CD4-positive, alpha-beta T cell treated with Interleukin-6 for 4 hours (primary cell): ENCODE measurements at places on chromosomes 3 and 15.

GRCh38 chr3:53702776-53703530 lies 143.3 kb downstream of the CHDH start:
- DNase-seq = no peak

- DNase-seq = no peak
Measured at GRCh38 chr15:73231661-73232419, 136.9 kb downstream of the HCN4 start.

- DNase-seq = no peak
Measured at GRCh38 chr3:150985711-150986110, 13.2 kb upstream of the CLRN1 start.

DNA sequence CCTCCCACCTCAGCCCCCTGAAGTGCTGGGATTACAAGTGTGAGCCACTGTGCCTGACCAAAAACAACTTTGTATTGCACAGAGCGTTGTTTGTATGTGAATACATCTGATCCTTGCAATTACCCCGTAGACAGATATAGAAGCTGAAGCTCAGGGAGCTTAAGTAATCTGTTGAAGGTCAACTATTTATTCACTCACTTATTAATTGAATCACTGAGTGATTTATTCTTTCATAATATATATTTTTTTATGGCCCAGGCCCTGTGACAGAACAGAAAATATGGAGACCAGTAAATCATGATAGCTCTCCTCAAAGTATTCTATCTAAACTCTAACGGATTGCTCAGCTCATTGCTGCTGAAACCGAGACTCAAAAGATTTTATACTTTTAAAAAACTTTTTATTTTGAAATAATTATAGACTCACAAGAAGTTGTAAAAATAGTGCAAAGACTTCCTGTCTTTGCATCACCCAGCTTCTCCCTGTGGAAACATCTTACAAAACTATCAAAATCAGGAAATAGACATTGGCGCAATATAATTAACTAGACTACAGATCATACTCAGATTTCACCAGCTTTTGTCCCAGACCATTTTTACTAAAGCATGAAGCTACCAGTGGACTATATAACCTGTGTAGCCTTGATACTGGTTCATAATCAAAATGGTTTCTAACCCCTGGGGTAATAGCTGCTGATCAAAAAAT lies 466.1 kb downstream of the PDCD6IP start:
- DNase-seq = no peak

DNA sequence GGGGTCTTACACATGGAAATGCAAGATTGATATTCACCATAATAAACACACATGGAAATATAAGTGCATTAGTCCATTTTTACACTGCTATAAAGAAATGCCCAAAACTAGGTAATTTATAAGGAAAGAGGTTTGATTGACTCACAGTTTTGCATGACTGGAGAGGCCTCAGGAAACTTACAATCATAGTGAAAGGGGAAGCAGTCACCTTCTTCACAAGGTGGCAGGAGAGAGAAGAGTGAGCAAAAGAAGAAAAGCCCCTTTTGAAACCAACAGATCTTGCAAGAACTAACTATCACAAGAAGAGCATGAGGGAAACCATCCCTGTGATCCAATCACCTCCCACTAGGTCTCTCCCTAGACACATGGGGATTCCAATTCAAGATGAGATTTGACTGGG lies 111.7 kb upstream of the TP63 start:
- DNase-seq = no peak

DNA sequence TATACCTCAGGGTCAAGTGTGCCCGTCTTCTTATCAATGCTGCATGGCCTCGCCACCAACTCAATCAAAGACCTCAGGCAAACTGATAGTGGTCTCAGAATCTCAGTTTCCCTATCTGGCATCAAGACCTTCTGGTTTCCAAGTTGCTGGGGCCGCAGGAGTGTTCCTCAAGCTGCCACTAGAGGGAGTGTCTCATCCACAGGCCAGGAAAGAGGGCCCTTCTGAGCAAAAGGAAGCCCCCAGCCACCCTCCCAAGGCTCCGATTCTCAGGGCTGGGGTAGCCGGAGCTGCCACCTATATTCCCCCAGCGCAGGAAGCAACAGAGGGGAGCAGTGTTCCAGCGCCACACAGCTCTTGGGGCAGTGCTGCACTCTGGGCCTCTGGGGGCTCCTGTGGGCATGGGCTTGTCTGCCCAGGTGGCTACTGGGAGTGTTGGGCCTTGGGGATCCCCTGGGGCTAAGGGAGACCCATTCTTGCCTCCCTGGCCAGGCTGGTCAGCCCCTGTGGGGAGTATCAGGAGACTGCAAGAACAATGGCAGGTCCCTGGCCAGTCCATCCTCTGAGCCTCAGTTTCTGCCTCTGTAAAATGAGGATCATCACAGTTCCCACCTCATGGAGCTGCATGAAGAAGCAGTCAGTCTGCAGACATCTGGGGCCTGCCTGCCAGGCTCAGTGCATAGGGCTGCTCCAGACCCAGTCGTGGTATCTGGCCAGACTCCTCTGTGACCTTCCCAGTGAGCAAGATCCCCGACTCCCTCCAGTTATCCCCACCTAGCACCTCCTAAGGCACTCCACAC lies 23.4 kb upstream of the SEC13 start:
- DNase-seq = peak; percentile 63

GRCh38 chr15:70923311-70924080 lies 30.9 kb downstream of the LRRC49 start:
- DNase-seq = no peak

GRCh38 chr15:78752492-78753358 lies 58.5 kb downstream of the ADAMTS7 start:
- no peak for DNase-seq

GRCh38 chr3:93931597-93932229 lies 42.0 kb downstream of the PROS1 start:
- no peak for DNase-seq

DNA sequence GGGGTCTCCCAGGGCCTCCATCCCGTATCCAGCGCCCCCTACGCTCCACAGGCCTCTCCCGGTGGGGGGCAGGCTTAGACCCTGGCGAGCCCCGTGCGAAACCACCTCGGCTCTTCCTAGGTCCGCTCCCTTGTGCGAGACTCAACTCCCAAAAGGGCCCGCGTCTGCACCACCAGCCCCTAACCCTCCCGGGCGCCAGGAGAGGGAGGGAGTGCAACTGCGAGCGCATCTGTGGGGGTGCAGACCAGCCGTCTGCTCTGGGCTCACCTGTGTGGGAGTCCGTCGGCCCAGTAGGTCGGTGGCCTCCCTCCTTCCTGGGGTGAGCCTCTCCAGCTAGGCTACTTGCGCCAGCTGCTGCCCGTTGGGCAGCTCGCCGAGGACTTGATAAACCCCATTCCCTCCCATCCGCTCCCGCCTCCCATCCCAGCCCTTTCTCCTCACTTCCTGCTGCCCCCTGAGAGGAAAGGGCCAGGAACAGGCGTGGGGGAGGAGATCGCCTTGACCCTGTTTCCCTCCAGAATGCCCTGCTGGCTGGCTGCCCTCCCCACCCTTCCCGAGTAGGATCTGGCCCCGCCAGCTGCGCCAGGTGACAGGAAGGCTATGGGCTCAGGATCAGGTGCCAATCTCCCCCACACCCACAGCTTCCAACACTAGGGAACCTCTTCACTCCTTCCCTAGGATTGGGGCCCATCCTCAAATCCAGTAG lies at the start of gene HYAL2:
TSS of gene HYAL2 (minus strand) at position 360 of the 706 bp plus-strand sequence. CDS start 2,256 bp downstream, outside the sequence.
- DNase-seq = no peak

GRCh38 chr15:39031596-39031995 lies 467.0 kb upstream of the RASGRP1 start:
- DNase-seq = no peak

GRCh38 chr15:36999778-37000177 lies 100.6 kb downstream of the MEIS2 start:
- DNase-seq = no peak

- DNase-seq = no peak
Measured at GRCh38 chr3:33881156-33882064, 83.0 kb downstream of the PDCD6IP start.

DNA sequence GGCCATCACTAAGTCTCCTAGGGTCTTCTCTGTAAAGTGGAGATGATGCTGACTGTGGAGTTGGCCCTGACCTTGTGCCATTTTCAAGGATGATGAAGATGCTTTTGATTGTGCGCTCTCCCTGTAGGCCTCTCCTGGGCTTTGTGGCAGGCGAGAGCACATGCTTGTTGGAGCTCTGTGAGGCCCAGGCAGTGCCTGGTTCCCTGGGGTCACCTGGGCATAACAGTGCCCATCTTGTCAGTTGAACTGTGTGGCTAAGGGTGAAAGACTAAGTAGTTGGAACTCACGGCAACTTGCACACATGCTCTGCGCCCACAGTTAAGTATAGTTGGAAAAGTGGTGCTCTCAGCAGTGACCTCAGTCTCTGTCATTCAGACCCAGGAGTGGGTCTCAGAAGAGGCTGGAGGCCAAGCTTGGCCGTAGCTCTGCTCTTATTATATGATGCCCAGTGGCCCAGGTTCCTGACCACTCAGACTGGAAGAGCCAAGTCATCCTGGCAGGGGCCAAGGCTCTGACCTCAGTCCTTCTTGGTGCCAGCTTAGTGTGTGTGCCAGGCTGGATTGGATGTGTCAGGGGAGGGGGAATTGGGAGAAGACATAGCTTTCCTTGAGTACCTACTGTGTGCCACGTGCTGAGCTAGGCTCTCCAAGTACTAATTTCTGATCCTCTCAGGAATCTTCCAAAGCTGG lies 154.6 kb downstream of the EEFSEC start:
- DNase-seq = no peak

DNA sequence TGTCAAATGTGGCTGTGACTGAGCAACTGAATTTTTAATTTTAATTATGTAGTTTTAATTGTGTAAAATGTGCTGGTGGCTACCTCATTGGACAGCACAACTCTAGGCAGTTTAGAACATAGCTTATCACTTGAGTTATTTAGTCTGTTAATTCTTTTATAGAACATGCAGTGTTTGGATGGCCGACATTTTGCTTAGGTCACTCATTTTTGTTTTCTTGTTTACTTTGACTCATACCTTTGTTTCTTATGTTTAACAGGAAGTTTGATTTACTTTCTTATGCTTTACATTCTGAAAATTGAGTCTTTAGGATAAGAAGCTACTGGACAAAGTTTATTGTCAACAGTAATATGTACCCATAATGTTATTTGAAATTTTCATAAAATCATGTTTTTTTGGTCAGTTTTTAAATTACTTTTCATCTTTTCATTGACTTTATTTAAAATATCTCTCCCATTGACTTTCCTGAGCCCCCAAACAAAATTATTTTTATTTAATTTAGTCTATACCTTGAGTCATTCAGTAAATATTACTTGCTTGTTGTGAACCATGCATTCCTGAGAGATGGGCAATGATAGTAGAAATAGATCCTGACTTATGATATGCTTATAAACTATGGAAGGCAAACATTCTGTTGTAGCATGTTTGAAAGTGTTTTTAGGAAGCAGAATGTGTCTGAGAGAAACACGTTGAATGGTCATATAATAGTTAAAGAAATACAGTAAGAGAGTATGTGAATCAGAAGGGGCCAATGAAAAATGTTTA lies 60.6 kb downstream of the TCF12 start:
- no peak for DNase-seq

- DNase-seq = no peak
Measured at GRCh38 chr3:88443066-88443465, 293.3 kb downstream of the C3orf38 start.

GRCh38 chr15:63500265-63501250 lies 3.8 kb upstream of the USP3 start:
- DNase-seq = no peak

DNA sequence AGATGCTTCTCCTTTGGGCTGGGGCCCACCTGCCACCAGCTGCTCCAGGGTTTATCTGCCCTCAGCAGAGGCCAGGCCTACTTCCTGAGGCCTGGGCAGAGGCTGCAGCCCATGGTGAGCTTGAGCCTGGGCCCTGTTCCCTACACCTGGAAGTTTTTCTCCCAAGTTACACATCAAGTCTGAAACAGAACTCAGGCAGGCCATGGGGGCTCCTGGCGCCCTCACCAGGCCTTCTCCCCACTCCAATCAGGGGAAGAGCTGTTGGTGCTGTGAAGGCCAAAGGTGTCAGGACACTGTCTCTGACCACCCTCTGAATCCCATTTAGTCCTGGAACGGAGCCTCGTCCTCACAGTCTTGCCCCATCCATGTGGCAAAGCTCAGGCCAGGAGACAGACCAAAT lies 7.3 kb downstream of the VWA5B2 start:
- DNase-seq = no peak

- DNase-seq = no peak
Measured at GRCh38 chr15:81809543-81809942, 236.3 kb downstream of the MEX3B start.

DNA sequence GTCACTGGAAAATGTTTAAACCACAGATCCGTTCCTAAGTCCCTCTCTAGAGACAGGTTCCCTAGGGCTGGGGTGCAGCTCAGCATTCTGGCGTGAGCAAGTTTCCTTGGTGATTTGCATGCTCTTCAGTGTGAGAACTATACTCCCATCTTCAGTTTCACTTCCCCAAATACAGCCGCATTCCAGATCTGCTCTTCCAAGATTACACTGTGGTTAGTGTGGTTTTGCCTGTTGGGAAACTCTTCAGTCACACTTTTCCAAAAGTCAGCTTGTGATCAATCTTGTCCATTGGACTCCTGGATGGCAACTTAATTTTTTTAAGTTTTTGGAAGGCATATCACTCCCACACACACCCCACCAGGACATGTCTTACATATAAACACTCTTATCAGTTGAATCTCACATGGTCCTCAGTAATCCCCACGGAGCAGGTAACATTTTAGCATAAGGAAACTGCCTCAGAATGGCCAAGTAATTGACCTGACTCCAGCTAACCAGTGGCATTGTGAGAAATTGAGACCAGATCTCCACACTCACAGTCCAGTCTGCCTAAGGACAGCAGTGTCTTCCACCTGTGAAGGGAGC lies 33.5 kb upstream of the PTPN23 start:
- DNase-seq = no peak
